ENCODE measurements at places on chromosomes 13 and 19. TPM values are rescaled to one million over a fixed set of nuclear protein-coding genes. Genes with fewer than 3 reads are reported as not detected.
A peak's percentile ranks its signal among the peaks of the same experiment; 100 is the strongest.

Gene CEACAM6
- total RNA-seq: not detected

Gene SIGLEC8
- total RNA-seq: not detected

DNA sequence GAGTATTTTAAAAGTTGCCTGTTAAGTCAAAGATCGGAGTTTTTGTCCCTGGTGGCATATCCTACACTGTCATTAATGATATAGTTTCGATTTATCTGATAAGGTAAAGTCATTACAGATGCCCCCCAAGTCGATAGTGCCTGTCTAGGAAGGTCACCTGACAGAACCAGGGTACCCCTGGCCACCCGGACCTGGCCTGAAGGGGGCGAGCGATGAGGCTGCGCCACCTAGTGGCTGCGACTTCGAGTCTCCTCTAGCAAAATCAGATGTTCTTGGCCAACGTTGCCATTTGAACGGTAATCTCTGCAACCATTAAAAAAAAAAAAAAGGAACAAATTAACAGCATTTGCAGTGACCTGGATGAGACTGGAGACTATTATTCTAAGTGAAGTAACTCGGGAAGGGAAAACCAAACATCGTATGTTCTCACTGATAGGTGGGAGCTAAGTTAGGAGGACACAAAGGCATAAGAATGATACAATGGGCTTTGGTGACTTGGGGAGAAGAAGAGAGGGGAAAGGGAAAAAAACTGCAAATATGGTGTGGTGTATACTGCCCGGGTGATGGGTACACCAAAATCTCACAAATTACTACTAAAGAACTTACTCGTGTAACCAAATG, 565.1 kb downstream of the LIG4 start:
- DNase-seq: peak; percentile 40

GRCh38 chr19:19202707-19203011, 555 bp downstream of the NR2C2AP start:
- peak; percentile 70 for DNase-seq

DNA sequence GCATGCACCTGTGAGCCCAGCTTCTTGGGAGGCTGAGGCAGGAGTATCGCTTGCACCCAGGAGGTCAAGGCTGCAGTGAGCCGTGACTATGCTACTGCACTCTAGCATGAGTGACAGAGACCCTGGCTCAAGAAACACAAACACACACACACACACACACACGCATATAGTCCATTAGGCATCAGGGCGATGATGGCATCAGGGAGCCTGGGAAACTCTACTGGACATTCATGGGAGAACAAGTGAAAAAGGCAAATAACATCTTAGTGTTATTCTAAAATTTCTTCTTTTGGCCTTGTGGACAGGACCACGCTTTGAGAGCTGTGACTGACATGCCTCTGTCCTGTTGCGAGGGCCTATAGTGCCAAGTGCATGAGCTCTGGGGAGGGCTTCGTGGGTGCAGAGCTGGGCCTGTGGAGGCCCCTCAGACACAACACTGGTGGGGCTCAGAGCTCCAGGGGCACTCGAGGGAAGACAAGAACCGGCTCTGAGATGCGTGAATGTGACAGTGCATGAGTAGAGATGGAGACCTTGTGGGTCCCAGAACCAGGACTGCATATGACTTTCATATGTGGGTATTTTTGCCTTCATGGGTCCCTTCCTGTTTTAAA, 8.0 kb upstream of the USF2 start:
- peak; percentile 20 for DNase-seq

DNA sequence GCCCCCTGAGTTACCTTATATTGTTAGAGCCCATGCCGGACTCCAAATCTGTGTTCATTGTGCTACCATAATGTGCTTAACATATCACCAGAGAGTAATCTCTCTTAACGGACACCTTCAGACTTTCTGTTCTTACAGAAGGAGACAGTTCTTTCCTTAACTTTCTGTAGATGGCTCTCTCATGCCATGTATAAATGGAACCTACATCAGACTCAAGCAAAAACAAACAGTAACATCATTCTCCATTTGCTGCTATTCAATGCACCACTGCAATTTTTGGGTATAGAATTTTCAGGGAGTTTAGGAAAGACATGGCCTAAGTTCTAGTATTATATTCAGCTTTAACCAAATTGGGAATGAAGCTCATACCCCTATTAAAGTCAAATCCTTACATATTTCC, 12.6 kb upstream of the UGGT2 start:
- no peak for DNase-seq

DNA sequence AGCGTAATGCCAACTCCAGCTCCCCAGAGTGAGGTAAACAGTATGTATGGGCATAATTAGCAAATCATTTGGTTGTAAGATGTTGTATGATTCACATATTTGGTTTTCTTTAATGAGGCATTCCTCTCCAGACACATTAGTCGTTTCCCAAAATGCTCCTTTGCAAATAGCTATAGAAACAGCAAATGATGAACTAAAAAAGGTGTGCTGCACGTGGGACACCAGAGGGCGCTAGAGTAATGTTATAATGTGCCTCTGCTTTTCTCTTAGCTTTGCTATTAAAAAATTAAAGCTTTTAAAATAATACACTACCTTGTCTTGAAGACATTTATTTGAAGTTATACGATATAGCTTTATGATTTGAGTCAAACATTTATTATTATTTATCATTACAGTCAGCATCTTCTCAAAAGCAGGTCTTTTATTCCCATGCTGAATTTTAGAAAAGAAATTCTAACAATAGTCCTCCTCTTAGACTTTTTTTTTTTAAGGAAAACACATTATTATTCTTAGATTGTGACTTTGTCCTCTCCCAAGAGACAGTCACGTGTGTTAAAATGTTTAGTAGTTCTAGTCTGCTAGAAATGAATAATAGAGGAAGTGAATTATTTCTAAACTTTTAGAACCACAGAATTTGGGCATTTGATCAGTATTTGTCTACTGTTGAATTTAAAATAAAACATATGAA, 121.6 kb upstream of the FRY start:
- DNase-seq: no peak

GRCh38 chr13:105048677-105049076, 1486.8 kb downstream of the EFNB2 start:
- DNase-seq: no peak

DNA sequence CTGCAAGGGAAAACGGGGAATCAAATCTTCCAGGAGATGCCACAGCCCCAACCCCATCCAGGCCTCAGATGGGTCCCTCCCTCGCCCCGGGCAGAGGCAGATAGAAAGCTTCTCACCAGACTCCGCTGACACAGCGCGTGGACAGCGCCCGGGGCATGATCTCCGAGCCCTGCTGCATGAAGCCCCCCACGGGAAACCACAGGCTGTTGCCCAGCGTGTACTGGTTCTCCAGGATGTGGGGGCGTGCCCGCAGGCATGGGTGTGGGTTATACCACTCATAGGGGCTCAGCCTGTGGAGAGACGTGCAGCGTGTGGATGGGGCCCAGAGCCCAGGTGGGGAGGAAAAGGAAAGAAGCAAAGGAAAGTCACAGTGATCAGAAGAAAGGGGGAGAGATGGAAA, 27.2 kb upstream of the ATP1A3 start:
- DNase-seq: no peak

Measured in H7 (cell line).